ENCODE measurements at places on chromosomes 6 and 20.

GRCh38 chr20:49585585-49586245, 17.8 kb upstream of the PTGIS start:
- DNase-seq, result no peak

DNA sequence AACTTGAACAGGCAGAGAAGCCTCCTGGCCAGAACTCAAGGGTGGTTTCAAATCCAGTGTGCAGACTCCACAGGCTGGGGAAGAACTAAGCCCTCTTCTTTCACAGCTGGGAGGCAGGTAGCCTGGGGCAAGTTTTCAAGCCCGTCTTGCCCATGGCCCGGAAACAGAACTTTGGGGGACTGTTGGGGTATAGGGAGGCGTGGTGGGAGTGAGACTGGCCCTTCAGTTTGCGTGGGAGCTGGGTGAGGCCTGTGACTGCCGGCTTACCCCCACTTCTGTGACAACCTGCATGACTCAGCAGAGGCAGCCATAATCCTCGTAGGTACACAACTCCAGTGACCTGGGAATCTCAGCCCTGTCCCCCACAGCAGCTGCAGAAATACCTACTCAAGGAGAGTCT, 1125.7 kb downstream of the HACE1 start:
- no peak for DNase-seq

GRCh38 chr6:66153247-66153646, 446.2 kb upstream of the EYS start:
- no peak for DNase-seq

GRCh38 chr6:43820486-43820885, 50.5 kb downstream of the VEGFA start:
- DNase-seq, result no peak

GRCh38 chr6:28335040-28335563, 846 bp downstream of the ZSCAN31 start:
- no peak for DNase-seq

- no peak for DNase-seq
Observed at GRCh38 chr6:168210239-168211105, 109.1 kb downstream of the DACT2 start.

- no peak for DNase-seq
Observed at GRCh38 chr20:24273251-24273650, 196.2 kb upstream of the SYNDIG1 start.

DNA sequence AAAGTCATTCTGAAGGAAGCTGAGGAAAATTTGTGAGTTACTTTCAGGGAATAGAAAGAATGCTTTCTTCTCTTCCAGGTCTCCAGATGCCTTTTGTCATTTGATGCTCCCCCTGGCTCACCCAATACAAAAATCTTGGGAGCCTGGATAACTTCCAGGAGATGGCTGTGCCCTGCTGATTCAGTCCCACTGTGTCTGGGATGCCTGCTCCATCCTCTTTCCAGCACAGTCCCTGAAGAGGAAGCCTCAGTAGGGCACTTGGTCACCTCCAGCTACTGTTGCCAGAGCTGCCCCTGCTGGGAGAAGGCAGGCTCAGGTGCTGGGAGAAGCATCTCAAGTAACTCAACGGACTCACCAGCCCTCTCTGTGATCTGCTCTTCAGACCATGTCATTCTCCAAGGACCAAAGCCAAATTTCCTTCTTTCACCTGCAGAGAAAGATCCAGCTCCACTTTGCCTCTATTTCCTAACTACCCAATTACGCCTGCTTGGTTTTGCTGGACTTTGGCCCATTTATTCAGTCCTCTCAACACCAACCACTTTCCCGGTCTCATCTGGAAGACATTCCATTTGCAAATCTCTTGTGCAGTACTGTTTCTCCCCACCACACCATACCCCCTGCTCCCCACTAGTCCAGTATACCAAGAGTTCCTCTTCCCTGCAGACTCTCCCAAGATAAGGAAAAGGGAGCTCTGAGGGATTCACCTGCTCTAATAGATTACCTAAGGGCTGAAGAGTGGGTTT, 53.3 kb downstream of the SLC23A2 start:
- DNase-seq, result peak; percentile 45

DNA sequence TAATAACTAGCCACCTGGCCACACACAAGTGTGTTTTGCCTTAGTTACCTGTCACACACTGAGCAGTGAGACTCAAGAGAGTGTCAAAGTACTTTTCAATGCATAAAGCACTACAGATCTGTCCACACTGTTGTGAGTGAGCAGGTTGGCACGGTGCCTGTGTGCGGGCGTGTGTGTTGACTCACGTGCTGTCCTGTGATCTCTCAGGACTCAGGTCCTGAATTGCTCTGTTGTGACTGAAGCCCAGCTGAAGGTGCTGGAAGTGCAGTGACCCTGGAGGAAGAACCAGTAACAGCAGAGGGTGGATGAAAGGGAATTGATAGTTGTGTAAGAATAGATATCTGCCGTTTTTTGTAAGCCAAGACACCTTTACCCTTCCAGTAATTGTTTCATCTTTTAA, 18.3 kb downstream of the SLC16A10 start:
- peak; percentile 29 for DNase-seq

DNA sequence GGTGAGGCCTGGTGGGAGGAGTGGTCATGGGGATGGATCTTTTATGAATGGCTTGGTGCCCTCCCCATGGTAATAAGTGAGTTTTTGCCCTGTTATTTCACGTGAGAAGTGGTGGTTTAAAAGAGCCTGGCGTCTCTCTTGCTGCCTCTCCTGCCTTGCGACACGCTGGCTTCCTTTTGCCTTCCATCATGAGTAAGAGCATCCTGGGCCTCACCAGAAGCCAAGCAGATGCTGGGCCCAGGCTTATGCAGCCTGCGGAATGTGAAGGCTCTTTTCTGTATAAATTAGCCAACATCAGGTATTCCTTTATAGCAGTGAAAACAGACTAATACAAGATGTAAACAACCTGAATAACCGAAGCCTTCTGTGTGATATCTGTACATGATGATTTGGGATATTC, 27.6 kb downstream of the VTA1 start:
- no peak for DNase-seq

GRCh38 chr6:8535519-8535918, 100.2 kb upstream of the SLC35B3 start:
- DNase-seq, result no peak

DNA sequence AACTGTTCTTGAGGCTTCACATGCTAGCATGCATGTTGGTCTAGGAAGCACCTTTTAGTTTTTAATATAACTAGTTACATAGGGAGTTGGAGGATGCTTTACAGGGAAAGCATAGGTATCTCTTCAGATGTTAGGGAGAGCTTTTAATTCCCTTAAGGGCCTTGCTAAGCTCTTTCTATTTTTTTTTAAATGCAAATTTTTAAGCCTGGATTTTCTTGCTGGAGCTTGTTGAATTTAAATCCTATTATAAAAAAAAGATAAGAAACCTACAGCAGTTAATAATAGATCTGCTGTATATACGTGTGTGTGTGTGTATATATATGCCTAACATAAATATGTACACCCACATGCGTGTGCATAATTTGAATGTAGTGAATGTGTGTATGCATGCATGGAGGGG, 79.0 kb downstream of the FIG4 start:
- DNase-seq, result no peak

DNA sequence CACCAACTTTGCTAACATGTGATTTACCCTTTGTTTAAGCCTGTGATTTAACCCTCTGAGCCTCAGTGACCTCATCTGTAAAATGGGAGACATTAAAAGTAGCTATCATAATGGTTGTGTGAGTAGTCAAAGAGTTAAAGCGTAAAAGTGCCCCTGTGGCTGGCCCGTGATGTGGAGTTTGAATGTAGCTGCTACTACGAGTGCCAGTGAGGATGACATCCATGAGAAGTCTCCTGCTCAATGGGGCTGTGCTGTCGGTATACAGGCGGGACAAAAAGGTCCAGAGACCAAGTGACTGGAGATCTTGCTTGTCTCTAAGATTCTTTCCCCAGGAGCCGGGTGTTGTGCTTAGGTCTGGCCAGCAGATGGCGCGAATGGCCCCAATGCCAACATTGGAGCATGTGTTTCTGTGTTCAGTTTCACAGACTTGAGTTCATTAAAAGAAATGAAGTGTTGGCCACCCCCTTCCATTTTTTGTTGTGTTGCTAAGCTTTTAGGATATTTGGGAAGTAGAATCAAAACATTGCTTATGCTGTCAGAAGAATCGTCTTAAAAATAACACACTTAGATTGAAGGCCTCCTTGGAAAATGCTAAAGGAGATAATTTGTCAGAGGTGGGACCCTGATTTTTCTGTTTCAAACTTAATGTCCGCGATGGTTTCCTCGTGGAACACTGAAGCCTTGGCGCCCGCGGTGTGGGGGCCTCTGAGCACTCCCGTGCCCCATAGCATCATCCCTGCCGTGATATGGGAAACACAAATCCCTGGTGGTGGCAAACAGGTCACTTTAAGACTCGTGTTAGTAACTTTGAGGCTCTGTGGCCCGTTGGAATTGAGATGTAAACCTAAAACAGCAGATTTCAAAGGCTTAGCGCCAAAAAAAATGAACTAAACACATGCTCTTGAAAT, 9.3 kb upstream of the RBM38 start:
- DNase-seq, result peak; percentile 89

DNA sequence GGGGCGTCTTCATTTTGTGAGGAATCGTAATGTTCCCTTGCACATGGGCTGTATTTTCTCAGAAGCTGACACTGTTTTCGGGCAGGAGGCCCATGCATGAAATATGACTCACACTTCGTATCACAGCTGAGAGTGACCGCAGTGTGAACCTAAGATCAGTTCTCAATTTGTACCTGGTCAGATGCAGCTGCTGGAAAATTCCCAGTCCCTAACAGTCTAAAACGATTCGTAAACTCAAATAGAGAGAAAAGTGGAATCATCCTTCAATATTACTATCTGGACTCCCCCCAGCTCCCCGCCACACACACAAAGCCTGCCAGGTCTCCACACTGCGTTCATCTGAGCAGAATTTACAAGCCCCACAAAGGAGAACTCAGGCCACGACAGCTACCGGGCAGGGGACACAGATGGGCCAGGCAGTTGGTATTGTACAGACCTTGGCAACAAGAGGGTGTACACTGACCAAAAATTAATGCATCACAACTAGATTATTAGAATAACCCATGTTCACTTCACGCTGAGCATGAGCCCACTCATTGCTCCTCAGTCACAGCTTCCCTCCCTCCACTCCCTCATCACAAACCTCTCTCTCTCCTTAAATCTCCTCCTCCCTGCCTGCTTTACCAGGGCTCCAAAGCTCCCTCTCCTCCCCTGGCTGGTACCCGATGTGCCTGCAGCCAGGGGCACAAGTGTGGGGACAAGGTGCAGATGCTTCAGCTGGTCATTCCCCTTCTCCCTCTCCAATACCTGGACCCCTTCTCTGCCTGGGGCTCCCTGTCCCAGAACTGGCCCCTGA, 488.4 kb downstream of the PREX1 start:
- peak; percentile 61 for DNase-seq

DNA sequence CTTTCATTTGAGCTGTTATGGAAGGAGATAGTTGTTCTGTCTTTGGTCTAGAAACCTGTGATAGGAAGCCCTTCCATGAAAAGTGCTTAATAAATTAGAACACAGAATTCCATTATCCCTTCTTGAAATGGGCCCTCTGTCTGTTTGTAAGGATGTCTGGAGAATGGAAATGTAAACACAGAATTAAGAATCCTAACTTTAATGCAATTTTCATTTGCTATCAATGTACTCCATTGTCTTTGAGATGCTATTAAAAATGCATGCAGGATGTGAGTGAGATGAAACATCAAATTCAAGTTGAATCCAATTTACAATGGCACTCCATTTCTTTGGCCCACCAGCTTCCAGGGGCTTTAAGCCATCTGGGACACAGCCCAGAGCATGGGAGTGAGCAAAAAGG, 13.9 kb upstream of the AARS2 start:
- DNase-seq, result no peak

- no peak for DNase-seq
Observed at GRCh38 chr6:149080511-149080910, 237.0 kb upstream of the TAB2 start.

GRCh38 chr6:39402239-39402751, 79.8 kb upstream of the KCNK16 start:
- no peak for DNase-seq

DNA sequence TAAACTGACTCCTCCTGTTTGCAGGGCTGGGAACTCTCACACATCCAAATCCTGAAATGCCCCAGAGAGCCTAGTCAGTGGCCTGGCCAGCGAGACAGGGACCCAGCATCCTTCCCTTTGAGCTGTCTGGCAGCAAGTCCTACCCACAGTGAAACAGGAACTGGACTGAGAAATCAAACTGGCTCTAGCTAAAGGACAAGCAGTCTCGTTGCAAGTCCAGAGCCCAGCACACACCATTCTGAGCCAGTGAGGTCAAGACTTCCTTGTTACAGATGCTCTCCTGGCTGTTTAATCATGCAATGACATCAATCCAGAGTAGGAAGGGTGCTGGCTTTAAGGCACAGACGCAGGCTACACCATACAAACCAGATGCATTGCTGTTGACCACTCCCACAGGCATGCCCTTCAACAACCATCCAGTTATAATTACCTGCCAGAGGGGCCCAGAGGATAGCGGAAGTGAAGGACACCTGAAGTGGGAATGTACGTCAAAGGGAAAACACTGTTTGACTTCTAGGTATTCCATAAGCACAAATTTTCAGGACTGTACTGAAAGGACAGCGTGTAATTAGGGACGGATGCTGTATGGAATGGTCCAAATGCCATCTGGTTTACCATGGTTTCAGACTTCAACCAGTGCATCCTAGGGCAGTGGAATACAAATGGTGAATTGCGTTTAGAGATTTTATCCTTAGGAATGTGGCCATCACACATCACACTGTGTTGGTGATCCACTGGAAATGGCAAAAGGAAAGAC, 114.4 kb downstream of the SLC23A2 start:
- DNase-seq, result peak; percentile 46

GRCh38 chr6:44138717-44139350, 11.5 kb downstream of the TMEM63B start:
- no peak for DNase-seq

DNA sequence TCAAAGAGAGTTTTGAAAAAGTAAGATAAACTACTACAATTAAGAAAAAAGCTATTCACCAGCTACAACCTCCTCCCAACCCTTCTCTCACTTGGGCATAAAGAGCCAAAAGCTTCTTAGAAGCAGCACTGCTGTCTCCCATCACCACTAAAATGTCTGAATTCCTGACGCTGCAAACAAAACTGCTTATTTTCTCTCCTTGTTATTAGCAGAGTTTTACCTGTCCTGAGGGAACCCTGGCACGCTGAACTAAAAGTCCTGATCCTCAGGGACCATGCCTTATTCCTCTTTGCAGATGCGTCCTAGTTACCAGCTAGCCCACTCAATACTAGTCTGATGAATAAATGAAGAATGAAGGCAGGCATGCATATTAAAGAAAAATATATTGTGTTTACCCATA, 1.1 kb downstream of the HACE1 start:
- DNase-seq, result peak; percentile 27

GRCh38 chr6:6654599-6655575, 66.4 kb downstream of the LY86 start:
- no peak for DNase-seq

- DNase-seq, result no peak
Observed at GRCh38 chr6:136408204-136408603, 118.6 kb upstream of the BCLAF1 start.

GRCh38 chr6:132950566-132950965, 136.2 kb downstream of the RPS12 start:
- DNase-seq, result no peak
